ENCODE measurements at places on chromosomes 11 and 22. TPM values are rescaled to one million over a fixed set of nuclear protein-coding genes. Genes with fewer than 3 reads are reported as not detected.

- H3K4me3 ChIP-seq = no peak overlapping the region
- peaks cover 61% of the 10 kb centered on the region for H3K27me3 ChIP-seq
- DNase-seq = no peak
- peaks cover 5% of the 10 kb centered on the region for H3K4me1 ChIP-seq
- H3K36me3 ChIP-seq = no peaks in the 10 kb centered on the region
Observed at GRCh38 chr11:132670921-132671675, 861.2 kb downstream of the OPCML start.

DNA sequence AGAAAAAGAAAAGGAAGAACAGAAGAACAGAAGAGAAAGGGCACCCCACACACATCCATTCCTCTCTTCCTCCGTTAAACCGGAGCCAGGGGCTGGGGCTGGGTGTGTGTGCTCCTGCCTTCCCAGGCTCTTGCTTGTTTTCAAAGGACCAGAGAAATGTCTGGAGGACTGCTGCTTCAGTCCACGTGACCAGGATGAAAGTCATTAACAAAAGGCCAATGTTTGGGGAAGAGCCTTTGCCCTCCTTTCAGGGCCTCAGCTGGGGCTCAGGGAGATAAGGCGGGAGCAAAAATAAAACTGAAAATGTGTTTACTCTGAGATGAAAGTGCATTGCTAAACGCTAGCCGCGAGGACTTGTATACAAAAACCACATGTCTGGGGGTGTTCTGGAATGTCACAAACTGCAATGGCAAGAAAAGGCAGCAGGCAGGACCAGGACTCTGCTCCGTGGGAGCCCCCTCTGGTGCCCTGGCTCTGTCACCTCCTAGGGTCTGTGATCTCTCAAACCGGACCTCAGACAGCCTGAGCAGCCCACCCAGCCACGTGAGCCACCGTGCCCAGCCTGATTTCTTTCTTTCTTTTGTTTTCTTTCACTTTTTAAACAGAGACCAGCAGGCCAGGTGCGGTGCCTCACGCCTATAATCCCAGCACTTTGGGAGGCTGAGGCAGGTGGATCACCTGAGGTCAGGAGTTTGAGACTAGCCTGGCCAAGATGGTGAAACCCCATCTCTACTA lies 31.6 kb upstream of the MYH9 start:
- no peak for DNase-seq
- no peaks in the 10 kb centered on the region for H3K36me3 ChIP-seq
- H3K27me3 ChIP-seq = no peaks in the 10 kb centered on the region
- H3K4me1 ChIP-seq = no peaks in the 10 kb centered on the region

- peak; percentile 76 for DNase-seq
- H3K27ac ChIP-seq = peak overlapping the region; percentile 75
- H3K27me3 ChIP-seq = no peaks in the 10 kb centered on the region
- H3K36me3 ChIP-seq = no peaks in the 10 kb centered on the region
Observed at GRCh38 chr22:50260801-50261614, 475 bp downstream of the MAPK12 start.

DNA sequence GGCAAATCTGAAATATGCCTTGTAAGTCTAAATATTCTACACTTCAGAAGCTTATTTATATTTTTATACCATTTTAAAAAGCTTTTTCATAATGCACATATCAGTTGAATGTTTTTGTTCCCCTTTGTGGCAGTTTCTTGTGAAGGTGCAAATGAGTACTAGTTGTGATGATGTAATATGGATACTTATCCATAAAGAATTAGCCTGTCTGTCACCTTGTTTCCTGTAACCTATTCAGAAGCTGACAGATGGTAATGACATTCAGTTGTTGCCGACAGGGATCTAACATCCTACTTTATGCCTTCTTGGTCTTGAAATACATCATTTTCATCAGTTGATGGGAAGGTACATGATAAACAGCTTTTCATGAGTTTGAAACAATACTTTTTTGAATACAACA lies 2.9 kb downstream of the QSER1 start:
- DNase-seq = no peak
- H3K27ac ChIP-seq = no peak overlapping the region
- no peak overlapping the region for H3K4me3 ChIP-seq
- H3K36me3 ChIP-seq = no peaks in the 10 kb centered on the region
- H3K4me1 ChIP-seq = peaks cover 31% of the 10 kb centered on the region

DNA sequence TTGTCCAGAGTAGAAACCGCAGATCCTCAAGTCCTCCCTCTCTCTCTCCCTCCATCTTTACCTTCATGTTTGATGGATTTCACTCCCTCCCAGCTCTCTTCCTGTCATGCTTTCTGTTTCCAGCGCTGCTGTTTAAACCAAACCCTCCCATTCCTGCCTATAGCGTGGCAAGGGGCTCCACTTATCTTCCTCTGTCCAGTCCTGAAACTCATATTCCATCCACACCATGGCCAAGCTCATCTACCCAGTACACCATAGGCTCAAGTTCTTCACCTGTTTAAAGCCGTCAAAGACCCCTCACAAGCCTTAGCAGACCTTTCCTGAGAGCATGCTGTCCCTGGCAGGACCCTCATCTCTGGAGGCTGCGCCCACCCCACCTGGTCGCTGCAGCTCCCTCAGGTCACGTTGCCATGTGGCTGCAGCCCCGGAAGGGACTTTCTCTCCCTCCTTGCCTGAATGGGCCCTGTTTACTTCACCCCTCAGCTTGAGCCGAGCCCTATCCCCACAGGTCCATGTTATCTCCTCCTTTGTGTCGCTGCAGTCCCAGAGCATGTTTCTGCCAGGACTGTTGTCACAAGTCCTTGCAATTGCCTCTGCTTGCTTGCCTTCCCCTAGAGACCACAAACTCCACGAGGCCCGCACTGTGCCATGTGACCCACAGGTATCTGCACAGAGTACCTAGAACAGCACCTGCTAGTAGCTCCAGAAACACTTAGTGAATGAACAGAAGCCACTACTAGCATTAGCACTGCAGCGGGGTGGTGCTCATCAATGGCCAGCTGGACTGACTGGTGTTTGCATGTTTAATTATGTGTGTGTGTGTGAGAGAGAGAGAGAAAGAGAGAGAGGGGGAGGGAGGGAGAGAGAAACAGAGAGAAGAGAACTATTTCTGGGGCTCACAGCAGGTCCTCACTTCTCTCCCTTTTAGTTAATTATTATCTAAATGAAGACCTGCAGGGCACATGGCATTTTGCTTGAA lies 149.4 kb upstream of the SNX19 start:
- no peak overlapping the region for H3K4me3 ChIP-seq
- H3K27ac ChIP-seq = no peak overlapping the region
- H3K27me3 ChIP-seq = peaks cover 70% of the 10 kb centered on the region

GRCh38 chr11:111388420-111388819 lies 9.3 kb upstream of the POU2AF1 start:
- no peak overlapping the region for H3K27ac ChIP-seq
- no peaks in the 10 kb centered on the region for H3K27me3 ChIP-seq
- no peak overlapping the region for H3K4me3 ChIP-seq
- peaks cover 25% of the 10 kb centered on the region for H3K4me1 ChIP-seq
- DNase-seq = no peak

DNA sequence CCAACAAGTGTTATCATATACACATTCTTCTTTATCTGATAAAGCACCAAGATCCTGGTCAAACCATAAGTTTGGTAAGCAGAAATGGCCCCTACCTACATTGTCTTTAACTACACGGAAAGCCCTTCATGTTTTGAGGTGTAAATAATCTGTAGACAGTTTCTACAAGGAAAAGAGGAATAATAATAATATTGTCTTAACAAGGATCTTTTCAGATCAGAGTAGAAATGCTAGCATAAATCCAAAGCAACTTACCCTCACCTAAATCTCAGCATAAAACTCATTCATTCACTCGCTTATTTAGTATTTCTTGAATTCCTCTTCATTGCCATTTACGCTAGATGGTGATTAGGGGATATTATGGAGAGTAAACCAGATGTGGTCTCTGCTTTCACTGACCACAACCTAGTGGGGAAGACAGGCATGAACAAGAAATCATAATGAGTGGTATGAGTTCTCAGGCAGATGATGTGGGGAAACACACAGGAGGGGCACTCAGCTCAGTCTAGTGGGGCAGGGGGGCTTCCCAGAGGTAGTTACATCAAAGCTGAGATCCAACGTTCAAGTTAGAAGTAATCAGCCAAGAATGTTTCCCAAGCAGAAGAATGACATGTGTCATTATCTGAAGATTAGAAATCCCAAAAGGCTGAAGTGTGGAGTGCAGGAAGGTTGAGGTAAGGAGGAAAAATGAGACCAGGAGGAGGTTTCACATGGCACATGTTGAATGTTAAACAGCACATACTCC lies 65.4 kb upstream of the ZC3H12C start:
- no peaks in the 10 kb centered on the region for H3K27me3 ChIP-seq
- peaks cover 19% of the 10 kb centered on the region for H3K4me1 ChIP-seq
- DNase-seq = no peak
- no peaks in the 10 kb centered on the region for H3K36me3 ChIP-seq
- H3K27ac ChIP-seq = no peak overlapping the region

DNA sequence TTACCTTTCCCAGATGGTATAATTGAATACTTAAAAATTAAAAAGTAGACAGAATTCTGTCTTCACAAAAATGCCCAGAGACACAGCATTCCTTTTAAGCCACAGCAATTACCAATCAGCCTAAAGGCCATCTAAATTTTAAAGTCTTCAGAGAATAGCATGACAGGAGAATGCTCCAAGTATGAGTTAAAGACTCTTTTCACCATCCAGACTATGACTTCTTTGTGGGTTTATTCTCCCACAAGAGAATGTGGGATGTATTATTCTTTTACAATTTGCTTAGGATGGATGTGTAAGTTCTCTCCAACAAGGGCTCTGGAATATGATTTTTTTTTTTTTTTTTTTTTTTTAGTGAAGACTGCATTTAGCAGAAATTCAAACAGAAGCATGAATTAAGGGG lies 249.9 kb downstream of the TTC28 start:
- DNase-seq = no peak
- H3K36me3 ChIP-seq = no peaks in the 10 kb centered on the region
- no peaks in the 10 kb centered on the region for H3K27me3 ChIP-seq
- no peak overlapping the region for H3K4me3 ChIP-seq
- H3K4me1 ChIP-seq = no peaks in the 10 kb centered on the region

DNA sequence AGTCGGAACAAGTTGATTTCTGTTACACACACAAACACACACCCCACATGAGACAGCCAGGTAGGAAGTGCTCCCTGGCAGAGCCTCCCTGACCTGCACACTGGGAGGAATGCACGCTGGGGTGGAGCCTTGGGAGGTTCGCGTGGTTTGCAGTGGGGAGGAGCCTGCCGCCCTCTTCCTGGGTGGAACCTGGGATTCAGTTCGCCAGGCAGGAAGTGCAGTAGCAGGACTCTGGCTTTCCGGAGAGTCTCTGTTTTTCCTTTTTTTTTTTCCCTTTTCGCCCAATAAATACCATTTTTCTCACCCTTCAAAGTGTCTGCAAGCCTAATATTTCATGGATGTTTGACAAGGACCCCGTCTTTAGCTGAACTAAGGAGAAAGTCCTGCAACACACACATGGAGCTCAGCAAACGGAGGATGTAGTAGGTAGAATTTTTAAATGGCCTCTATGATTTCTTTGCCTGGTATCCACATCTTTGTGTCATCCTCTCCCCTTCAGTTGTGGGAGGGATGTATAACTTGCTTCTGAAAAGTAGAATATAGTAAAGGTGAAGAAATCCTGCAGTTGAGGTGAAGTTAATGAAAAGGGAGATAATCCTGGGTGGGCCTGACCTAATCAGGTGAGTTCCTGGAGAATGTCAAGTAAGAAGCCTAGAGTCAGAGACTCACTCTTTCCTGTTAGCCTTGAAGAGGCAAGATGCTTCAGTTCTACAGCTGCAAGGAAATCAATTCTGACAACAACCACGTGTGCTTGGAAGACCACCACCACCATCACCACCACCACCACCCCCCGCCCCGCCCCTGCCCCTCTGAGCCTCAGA lies 72.9 kb downstream of the PIWIL4 start:
- no peaks in the 10 kb centered on the region for H3K27me3 ChIP-seq
- DNase-seq = no peak
- H3K4me3 ChIP-seq = no peak overlapping the region
- H3K4me1 ChIP-seq = no peaks in the 10 kb centered on the region
- H3K27ac ChIP-seq = no peak overlapping the region

GRCh38 chr11:67450796-67451657 lies 1.5 kb downstream of the GPR152 start:
- no peak overlapping the region for H3K27ac ChIP-seq
- H3K4me3 ChIP-seq = no peak overlapping the region
- DNase-seq = no peak
- H3K27me3 ChIP-seq = no peaks in the 10 kb centered on the region
- H3K36me3 ChIP-seq = no peaks in the 10 kb centered on the region

DNA sequence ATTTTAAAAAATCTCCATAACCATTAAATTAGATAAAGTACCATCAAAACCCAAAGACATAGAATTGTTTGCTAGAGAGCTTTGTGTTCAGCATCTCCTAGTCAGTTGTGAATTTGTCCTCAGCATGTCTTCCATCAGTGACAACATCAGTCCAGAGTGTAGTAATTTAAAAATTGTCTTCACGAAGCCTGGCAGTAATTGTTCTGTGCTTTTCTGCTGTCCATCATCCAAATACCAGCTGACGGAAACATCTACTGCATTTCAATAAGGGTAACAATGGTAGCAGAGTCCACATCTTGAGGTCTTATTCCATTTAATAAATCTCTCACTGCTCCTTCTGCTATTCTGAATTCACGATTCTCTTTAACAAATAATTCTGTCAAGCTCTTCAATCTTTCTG lies 121.5 kb downstream of the ATXN10 start:
- DNase-seq = no peak
- no peak overlapping the region for H3K27ac ChIP-seq
- no peaks in the 10 kb centered on the region for H3K27me3 ChIP-seq
- H3K36me3 ChIP-seq = peaks cover 29% of the 10 kb centered on the region
- H3K4me3 ChIP-seq = no peak overlapping the region

- H3K4me1 ChIP-seq = no peaks in the 10 kb centered on the region
- no peaks in the 10 kb centered on the region for H3K27me3 ChIP-seq
- peaks cover 66% of the 10 kb centered on the region for H3K36me3 ChIP-seq
- no peak overlapping the region for H3K27ac ChIP-seq
- H3K4me3 ChIP-seq = no peak overlapping the region
Observed at GRCh38 chr22:46688949-46689348, 49.1 kb downstream of the CERK start.

- no peak for DNase-seq
- H3K36me3 ChIP-seq = no peaks in the 10 kb centered on the region
- peak overlapping the region; percentile 80 for H3K4me3 ChIP-seq
- H3K27me3 ChIP-seq = no peaks in the 10 kb centered on the region
Observed at GRCh38 chr11:65316227-65317024, 1.8 kb downstream of the CDC42EP2 start.

GRCh38 chr11:15837901-15838489 lies 518.4 kb downstream of the SOX6 start:
- peaks cover 26% of the 10 kb centered on the region for H3K4me1 ChIP-seq
- no peak for DNase-seq
- no peaks in the 10 kb centered on the region for H3K36me3 ChIP-seq
- no peaks in the 10 kb centered on the region for H3K27me3 ChIP-seq
- H3K27ac ChIP-seq = no peak overlapping the region

GRCh38 chr11:93080146-93080759 lies 110.8 kb downstream of the MTNR1B start:
- no peaks in the 10 kb centered on the region for H3K4me1 ChIP-seq
- no peaks in the 10 kb centered on the region for H3K36me3 ChIP-seq
- H3K4me3 ChIP-seq = no peak overlapping the region
- peaks cover 4% of the 10 kb centered on the region for H3K27me3 ChIP-seq
- no peak overlapping the region for H3K27ac ChIP-seq

The MS4A6A gene
- not detected for total RNA-seq

The SMIM38 gene
- total RNA-seq = 0.88 TPM

The HORMAD2 gene
- total RNA-seq = not detected

The APOBEC3B gene
- 9.0 TPM for total RNA-seq

The PHLDB1 gene
- 58.7 TPM for total RNA-seq

The PVALB gene
- total RNA-seq = not detected

The OR52N2 gene
- not detected for total RNA-seq

The ARHGAP42 gene
- total RNA-seq = 8.3 TPM

The ACRV1 gene
- total RNA-seq = not detected

The JHY gene
- total RNA-seq = 4.2 TPM

The ADM2 gene
- total RNA-seq = 5.4 TPM

The P2RY6 gene
- total RNA-seq = 0.43 TPM

The SNX19 gene
- 52.5 TPM for total RNA-seq

The ST14 gene
- 0.17 TPM for total RNA-seq

The COPB1 gene
- total RNA-seq = 91.9 TPM

The KIAA1671 gene
- total RNA-seq = 15.0 TPM

Data from A673 (cell line).